ENCODE measurements at places on chromosomes 4 and X.

DNA sequence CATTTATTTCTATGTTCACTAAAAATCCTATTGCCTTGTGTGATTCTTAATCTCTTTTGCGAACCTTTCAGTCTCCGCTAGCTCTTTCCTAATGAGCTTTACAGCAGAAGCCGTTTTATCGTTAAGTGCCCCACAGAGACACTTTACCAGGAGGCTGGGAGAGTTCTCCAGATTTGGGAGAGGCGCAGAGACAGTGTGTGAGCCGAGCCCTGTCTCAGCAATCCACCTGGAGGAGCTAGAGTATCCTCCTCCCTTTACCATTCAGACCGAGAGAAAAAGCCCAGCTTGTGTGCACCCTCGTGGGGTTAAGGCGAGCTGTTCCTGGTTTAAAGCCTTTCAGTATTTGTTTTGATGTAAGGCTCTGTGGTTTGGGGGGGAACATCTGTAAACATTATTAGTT is 54.9 kb upstream of the MTM1 start:
- DNase-seq = peak; percentile 89

- DNase-seq = no peak
Observed at GRCh38 chr4:119299741-119300100, 22.2 kb downstream of the FABP2 start.

GRCh38 chr4:163681208-163681821 is 186.8 kb downstream of the TMA16 start:
- no peak for DNase-seq

GRCh38 chrX:138929926-138930582 is 218.5 kb upstream of the FGF13 start:
- DNase-seq = no peak

DNA sequence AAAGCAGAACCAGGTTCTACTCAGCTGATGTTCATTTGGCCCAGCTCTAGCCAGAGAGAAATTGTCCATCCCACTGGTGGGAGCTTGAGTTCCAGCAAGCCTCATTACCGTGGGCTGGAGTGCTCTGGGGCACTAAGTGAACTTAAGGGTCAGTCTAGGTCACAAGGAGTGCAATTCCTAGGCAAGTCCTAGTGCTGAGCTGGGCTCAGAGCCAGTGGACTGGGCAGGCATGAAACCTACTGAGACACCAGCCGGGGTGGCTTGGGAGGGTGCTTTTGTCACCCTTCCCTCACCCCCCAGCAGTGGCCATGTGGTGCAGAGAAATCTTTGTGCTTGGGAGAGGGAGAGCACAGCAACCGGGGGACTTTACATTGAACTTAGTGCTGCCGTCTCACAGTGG is 39.4 kb downstream of the GSX2 start:
- no peak for DNase-seq

- DNase-seq = no peak
Observed at GRCh38 chr4:98612318-98613250, 45.8 kb downstream of the TSPAN5 start.

- no peak for DNase-seq
Observed at GRCh38 chr4:89101256-89102161, 9.8 kb upstream of the TIGD2 start.

DNA sequence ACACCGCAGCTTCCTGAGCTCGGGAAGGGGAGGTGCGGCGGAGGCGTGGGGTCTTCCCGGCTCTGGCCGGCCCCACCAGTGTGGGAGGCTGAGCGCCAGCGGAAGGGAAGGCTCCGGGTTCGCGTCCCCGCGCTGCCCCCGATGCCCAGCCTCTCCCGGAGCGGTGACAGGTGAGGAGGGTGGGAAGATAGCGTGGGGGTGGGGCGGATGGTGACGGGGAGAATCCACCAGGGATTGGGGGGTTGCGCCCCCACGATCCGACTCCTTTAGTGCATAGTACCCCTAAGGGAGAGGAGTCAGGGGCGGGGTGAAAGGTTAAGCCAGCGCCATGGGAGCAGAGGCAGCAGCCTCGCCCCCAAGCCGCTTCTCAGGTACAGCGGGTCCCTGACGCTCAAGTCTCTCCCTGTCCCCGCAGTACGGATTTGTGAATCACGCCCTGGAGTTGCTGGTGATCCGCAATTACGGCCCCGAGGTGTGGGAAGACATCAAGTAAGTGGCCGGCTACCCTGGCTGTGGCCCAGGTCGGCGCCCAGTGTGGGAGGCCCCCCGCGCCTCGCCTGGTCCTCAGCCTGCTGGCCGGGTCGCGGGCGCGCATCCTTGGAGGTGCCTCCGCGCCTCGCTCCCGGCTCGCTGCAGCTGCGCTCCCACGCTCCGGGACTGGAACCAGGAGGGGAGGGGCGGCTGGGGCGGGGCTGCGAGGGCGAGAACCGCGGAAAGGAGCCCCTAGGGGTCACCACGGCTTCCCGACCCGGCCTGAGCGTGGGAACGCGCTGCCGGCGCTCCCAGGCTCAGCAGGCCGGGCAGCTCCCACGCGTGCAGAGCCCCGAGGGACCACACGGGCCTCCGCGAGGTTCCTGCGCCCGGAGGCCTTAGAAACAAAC is 791 bp downstream of the GUCY1B1 start:
- no peak for DNase-seq

DNA sequence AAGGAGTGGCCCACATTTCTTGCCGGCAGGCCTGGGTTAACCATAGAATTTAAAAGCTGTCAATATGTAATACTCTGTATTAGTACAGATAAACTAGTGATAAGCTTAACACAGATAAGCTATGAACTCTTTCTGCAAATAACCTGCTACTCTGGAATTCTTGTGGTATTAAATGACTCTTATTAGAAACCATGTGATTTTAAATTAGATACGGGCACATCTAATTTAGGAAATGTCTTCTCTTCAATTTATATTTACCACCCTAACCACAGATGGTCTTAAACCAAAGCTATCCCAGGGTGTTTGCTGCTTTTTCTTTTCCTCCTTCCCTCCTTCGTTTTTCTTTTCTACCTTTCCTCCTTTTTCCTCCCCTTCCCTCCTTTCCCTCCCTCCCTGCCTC is 4.9 kb downstream of the GNRHR start:
- DNase-seq = no peak

DNA sequence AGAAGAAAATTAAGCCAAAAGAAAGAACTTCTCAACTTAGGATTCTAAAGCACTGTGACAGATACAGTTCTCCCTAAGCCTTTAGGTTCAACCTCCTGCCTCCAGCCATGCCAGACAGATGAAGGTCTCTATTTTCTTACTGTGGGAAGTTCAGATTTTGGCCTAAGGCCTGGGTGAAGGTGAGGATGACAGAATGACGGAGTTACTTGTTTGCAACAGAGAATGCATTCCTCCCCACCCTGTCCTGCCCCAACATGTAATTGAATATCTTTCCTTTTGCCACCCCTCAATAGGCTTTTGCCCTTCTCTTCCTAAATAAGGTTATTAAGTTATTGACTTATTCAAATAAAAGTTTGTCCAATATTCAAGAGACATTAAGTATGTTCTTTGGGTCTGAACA is 25.6 kb downstream of the SLC16A2 start:
- DNase-seq = no peak

DNA sequence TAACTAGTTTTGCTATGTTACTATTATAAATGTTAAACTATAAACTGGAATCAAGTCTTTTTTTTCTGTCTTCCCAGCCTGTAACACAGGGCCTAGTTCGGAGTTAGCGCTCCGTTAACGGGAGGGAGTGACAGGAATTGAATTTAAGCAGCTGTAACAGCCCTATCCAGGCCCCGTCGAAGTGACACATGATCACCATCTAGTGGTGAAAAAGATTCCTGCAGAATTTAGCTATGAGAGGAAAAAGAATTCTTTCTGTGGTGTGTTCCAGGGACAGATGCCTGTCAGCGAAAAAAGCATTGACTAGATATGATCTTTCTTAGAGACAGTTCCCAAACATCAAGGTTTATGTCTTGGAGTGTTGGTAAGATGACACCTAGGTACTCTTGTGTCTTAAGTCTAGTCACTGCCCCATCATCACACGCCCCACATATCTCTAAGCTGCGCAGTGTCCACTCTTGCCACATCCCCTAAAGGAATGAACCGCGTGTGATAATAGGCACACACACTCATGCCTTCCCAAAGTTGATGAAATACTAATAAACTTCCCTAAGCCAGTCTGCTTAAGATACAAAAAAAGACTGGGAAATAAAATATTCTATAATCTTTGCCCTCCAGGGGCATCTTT is 2.1 kb downstream of the GAB3 start:
- peak; percentile 51 for DNase-seq

DNA sequence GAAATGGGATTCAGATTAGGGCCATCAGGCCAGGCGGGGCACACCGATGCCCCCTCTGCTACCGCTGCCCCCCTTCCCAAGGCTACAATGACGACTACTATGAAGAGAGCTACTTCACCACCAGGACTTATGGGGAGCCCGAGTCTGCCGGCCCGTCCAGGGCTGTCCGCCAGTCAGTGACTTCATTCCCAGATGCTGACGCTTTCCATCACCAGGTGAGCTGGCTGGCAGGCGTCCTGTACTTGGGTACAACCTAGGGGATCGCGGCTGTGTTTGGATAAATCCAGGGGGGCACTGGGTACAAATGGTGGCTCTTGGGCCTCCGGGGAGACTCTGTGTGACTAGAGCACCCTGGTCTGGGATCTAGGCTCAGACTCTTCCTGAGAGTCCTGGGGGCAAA is 1.1 kb downstream of the EMD start:
- no peak for DNase-seq

GRCh38 chr4:123444290-123444731 is 47.7 kb downstream of the SPRY1 start:
- DNase-seq = peak; percentile 38

DNA sequence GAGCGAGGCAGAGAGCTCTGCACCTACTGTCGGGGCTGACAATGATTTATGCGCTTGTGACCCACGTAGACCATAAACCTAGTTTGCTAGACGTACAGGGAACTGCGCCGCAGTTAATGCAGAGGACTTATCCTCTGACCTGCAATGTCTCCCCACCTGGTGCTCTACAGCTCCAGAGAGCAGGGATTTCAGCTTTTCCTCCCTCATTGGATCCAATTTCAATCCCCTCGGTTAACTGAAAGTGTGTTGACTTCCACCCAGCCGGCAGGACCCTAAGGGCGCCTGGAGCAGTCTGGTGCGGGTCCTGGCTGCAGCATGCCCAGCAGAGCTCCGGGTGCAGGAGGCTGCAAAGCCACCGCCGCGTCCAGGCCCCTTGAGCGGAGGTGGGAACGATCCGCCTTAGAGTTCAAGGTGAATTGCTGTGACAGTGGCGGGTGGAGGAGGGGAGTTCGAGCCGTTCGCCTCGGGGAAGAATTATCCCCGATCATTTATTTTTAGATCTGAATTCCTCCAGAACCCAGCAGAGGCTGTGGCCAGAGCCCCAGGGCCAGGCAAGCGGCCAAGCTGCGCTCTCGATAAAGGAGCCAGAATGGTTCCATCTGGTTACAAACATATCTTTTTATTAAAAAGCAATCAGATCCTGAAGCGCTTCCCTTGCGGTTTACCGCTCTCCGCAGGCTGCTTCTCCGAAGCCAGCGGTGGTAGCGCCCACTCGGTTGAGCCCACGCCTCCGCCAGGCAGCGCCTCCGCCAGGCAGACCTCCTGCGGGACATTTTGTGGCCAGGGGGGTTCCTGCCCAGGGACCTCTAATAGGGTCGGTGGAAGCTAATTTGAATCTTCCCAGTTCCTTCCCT is 66.0 kb downstream of the FBXO8 start:
- no peak for DNase-seq

- DNase-seq = peak; percentile 93
Observed at GRCh38 chr4:59655996-59656395, 1544.1 kb upstream of the ADGRL3 start.

DNA sequence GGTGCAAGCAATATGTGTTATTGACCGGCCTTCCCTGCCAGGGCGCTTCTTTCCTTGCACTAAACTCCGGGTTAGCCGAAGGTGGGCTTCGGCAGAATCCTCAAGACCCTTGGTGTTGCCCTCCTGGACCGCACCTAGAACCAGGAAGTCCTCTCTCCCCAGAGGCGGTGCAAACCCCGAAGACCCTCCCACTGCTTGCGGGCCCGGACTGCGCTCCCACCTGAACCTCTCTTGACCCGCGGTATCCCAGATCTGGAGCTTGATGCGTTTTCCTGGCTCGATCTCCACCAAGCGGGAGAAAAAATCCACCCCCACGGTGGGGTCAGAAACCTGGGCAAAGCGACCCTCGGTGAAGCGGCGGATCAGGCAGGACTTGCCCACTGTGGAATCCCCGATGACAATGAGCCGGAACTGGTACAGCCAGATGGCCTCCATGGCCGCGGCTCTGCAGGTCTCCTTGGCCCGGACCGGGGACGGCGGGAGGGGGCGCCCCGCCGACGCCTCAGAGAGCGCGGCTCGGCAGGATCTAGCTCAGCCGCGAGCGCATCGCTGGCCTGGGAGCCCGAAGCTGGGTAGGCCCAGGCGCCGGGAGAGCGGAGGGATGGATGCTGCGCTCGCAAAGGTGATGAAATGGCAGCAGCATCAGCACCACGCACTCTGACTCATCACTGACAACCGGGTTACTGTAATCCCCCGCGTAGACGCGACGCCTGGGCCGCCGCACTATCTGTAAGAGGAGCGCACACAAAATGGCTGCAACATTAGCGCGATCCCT is at the start of gene RAB39B:
TSS of gene RAB39B (minus strand) at position 638 of the 775 bp plus-strand sequence. CDS start at position 435, 203 bp downstream.
- peak; percentile 51 for DNase-seq

GRCh38 chr4:98659741-98660462 is 1.5 kb upstream of the TSPAN5 start:
- DNase-seq = no peak

GRCh38 chr4:70426789-70427188 is 29.0 kb downstream of the OPRPN start:
- no peak for DNase-seq

DNA sequence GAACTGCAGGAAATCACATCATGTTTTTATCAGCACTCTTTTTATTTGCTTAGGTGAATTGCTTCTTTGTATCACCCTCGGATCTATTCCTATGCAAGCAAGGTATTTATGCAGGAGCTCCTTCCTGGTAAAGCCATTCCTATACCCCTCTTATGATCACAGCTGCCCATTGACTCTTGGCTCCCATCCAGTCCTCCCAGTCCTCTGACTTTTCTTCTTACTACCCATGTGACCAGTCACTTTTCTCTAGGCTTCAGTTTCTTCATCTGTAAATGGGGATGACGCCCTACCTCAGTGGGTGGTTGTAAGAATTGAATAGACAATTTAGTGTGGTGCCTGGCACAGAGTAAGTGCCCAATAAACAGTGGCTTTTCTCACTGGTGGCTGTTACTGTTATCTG is 144.9 kb downstream of the FHIP1A start:
- DNase-seq = no peak

DNA sequence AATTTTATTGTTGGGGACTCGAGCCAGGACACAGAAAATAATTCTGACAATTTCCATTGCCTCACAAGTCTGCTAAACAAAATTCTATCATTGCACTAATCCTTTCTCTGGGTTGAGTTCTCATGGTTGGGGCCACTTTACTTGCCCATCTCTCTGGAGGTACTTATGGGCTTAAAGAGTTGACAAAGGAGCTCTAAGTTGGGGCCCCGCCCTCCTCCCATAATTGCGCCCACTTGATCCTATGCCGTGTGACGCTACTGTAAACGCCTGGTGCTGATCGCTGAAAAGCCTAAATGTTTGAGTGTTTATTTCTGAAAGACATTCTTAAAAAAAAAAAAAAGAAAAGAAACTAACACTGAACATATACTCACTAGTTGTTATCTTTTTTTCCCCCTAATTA is 103.0 kb downstream of the TENM3 start:
- no peak for DNase-seq

GRCh38 chrX:45524296-45524695 is 323.6 kb upstream of the DIPK2B start:
- DNase-seq = no peak
